GM12865 (cell line): ENCODE measurements at places on chromosomes 2 and 18.

DNA sequence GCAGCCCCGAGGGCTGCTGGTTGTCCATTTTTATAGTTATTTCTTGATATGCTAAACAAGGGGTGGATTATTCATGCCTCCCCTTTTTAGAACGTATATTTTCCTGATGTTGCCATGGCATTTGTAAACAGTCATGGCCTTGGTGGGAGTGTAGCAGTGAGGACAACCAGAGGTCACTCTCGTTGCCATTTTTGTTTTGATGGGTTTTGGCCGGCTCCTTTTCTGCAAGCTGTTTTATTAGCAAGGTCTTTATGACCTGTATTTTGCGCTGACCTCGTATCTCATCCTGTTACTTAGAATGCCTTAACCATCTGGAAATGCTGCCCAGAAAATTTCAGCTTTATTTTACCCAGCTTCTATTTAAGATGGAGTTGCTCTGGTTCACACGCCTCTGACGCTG is 825.8 kb upstream of the CDH2 start:
- no peak for DNase-seq

- no peak for DNase-seq
Measured at GRCh38 chr2:29222381-29223179, 107.4 kb downstream of the CLIP4 start.

GRCh38 chr18:11514267-11514666 is 95.1 kb upstream of the SLC35G4 start:
- no peak for DNase-seq

- no peak for DNase-seq
Measured at GRCh38 chr2:239753401-239753837, 271.7 kb downstream of the NDUFA10 start.

DNA sequence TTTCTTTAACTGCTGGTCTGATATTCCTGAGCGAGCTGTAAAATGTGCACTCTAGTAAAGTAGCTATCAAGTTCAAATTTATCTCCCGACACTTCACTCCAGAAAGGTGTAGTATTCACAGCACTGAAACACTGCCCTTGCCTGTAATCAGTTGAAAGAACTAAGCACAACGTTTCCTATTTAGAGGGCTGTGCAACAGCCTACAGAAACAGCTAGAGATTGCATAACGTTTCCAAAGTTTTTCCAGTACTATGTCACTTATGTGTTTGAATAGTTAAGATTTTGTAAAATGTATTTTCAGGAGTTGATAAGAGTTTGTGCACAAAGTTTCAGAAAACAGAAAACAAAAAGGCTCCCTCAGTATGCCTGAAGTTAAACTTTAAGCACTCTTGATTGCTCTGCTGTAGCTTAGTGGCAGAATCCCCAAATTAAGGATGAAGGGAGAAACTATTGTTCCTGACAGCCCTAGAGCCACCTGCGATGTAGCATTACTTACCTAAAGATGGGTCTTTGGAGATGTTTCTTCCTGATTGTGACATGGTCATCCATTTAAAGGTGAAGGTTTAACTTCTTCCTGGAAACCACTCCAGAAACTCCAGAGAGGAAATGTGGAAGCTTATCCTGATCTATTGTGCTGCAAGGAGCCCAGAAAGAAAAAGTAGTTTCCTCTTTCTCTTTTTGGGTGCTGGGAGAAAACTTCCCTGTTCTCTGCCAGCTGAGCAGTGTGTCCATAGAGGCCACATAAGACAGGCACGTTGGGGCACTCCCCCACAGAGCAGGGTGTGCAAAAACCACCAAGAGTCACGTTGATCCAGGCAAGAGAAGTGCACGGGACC is 536 bp downstream of the PDE1A start:
- no peak for DNase-seq

DNA sequence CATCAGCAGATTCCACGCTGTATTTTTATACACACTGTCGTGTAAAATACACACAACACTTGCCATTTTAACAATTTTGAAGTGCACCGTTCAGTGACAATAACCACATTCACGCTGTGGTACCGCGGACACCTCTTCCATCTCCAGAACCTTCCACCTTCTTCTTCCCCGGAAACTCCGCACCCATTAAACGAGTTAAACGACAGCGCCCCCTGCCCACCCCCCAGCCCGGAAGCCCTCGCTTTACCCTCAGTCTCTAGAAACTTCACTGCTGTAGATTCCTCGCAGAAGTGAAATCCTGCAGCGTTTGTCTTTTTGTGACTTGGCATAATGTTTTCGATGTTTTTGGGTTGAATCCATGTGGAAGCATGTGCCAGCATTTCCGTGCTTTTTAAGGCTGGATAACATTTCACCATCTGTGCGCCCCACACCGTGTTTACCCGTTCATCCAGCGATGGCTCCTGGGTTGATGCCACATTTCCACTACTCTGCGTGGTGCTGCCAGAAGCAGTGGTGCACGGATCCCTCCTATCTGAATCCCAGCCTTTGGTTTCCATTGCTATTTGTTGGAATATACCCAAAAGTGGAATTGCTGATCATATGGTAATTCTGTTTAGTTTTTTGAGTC is 32.0 kb upstream of the TMEM18 start:
- no peak for DNase-seq

GRCh38 chr2:49286726-49287125 is 132.4 kb upstream of the FSHR start:
- DNase-seq, result no peak

- DNase-seq, result no peak
Measured at GRCh38 chr2:64090264-64090663, 54.0 kb downstream of the PELI1 start.

GRCh38 chr2:31534636-31535035 is 46.1 kb downstream of the SRD5A2 start:
- DNase-seq, result no peak
